ENCODE measurements at places on chromosomes 13 and 19. TPM values are rescaled to one million over a fixed set of nuclear protein-coding genes. Genes with fewer than 3 reads are reported as not detected.

RFPL4A gene
- total RNA-seq = not detected

PSPN gene
- total RNA-seq = 0.82 TPM

ANGPTL4 gene
- total RNA-seq = 229 TPM

TLE2 gene
- total RNA-seq = 19.3 TPM

LILRA1 gene
- 0.65 TPM for total RNA-seq

KLK2 gene
- total RNA-seq = not detected

MYO16 gene
- 1.9 TPM for total RNA-seq

SIGLEC8 gene
- total RNA-seq = 1.4 TPM

PRX gene
- total RNA-seq = 5.7 TPM

SIAH3 gene
- under 0.01 TPM for total RNA-seq

TMEM150B gene
- total RNA-seq = 5.6 TPM

PCDH20 gene
- 0.13 TPM for total RNA-seq

ZNF90 gene
- total RNA-seq = 4.3 TPM

ICAM5 gene
- 1.1 TPM for total RNA-seq

RASGRP4 gene
- total RNA-seq = 10.9 TPM

KLK14 gene
- total RNA-seq = not detected

NCAN gene
- total RNA-seq = not detected

- no peak for DNase-seq
Observed at GRCh38 chr13:114049026-114049425, 75.2 kb upstream of the C13orf46 start.

- no peak for DNase-seq
Observed at GRCh38 chr19:3607303-3608078, 816 bp upstream of the TBXA2R start.

DNA sequence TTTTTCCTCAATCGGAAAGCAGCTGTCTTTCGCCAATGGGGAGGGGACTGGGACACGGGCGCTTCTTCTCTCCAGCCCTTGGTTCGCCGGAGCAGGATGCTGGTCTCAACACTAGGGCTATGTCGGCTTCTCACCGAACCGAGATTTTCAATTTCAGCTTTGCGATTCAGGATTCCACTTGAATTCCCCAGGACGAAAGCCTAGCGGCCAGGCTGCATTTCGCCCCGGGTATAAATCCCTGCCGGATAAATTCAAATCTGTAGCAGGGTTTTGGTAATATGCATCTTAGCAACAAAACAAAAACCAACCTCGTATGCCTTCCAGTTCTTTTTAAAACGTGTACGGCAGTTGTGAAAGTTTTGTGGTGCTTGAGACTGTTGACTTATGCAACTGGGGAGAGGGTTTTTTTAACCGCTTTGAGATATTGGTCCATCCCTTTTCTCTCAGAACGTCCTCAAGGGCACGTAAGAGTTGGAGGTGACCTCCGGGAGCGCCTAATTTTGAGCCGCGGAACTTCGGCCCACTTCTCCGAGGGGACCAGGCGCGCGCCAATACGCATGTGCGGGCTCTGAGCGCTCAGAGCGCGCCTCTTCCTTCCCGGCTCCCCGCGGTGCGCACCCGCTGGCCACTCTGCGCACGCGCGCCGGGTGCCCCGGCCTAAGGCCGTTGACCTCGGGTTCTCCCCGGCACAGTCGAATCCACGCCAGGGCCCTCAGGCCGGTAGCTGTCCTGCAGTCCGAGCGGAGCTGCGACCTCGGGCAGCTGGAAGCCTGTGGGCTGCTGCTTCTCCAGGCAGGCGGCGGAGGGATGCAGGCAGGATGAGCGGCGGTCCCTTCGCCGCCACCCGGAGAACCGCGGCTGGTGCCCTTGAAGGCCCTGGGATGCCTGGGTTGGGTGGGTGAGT is 7.6 kb downstream of the POU4F1 start:
- no peak for DNase-seq

GRCh38 chr19:53881482-53882390 is at the start of gene PRKCG:
TSS of gene PRKCG (plus strand) at chr19:53882197. CDS start at chr19:53882495, 298 bp downstream.
- no peak for DNase-seq

DNA sequence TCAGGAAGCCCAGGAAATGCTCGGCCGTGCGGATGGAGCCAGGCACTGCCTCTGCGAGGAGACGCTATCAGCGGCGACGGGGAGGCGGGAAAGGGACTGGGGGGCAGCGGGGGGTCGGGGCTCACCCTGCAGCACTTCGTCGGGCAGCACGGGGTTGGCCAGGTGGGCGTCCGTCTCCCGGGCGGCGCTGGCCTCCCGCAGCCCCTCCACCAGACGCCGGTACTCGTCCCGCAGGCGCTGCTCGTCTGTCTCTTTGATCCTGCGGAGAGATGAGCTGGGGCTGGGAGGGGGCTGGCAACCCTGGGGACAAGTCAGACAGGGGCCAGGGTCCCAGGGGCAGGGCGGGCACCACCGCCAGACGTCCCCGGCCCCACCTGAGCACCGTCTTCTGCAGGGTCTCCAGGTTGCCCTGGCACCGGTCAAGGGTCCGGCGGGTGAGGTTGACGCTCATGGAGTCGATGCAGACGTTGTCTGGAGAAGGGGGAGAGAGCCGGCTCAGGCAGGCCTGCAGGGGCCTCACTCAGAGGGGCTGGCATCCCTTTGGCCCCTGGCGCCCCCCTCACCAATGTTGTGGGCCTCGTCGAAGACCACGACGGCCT is 6.4 kb downstream of the ERCC2 start:
- no peak for DNase-seq

GRCh38 chr13:20415694-20416107 is 110.0 kb downstream of the CRYL1 start:
- DNase-seq = peak; percentile 19

DNA sequence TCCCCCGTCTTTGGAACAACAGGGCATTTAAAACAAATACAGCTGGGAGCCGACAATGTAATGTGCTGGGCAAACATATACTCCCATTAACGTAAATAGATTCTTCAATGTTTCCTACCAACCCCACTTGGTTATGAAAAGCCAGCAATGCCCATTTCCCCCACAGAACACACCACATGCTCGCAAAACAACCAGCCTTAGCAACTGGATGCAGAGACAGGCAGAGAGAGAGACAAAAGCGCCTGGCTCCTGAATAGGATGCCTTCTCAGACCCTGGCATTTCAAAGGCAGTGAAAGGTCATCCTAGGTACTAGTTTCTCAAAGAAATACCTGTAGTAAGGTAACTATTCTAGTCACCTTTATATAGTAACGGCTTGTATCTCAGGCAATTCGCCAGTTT is 462.9 kb downstream of the ITGBL1 start:
- DNase-seq = no peak

- DNase-seq = no peak
Observed at GRCh38 chr13:36130193-36130551, 1.0 kb downstream of the DCLK1 start.

- no peak for DNase-seq
Observed at GRCh38 chr13:84903391-84903790, 895.8 kb downstream of the SLITRK6 start.

- no peak for DNase-seq
Observed at GRCh38 chr13:112442483-112443090, 66.4 kb downstream of the SPACA7 start.

DNA sequence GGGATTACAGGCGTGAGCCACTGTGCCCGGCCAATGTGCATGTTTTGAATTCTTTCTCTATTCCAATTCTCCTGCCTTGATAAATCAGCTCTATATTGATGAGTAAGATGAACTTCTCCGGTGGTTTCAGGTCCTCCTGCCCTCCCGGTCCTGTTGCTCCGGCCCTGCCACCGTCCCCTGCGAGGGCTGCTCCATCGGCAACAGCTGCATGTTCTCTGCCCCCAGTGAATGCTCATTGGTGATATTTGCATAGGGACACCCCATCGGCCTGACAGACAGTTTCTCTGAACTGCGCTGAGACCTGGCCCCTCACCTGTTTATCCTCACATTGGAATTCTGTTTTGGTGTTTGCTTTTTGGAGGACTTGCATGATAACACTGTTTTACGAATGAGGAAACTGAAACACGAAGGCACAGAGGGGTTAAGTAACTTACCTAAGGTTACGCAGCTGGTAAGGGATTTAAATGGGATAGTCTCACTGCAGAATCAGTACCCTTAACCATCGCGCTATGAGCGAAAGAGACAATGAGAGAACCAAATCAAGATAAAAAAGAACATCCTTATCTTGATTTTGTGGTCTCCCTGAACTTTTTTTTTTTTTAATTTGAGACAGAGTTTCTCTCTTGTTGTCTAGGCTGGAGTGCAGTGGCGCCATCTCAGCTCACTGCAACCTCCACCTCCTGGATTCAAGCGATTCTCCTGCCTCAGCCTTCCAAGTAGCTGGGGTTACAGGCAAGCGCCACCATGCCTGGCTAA is 32.2 kb downstream of the ZNF557 start:
- no peak for DNase-seq

GRCh38 chr19:29560313-29561075 is 34.7 kb downstream of the VSTM2B start:
- DNase-seq = no peak

GRCh38 chr19:7887408-7888144 is 734 bp upstream of the LRRC8E start:
- DNase-seq = no peak

DNA sequence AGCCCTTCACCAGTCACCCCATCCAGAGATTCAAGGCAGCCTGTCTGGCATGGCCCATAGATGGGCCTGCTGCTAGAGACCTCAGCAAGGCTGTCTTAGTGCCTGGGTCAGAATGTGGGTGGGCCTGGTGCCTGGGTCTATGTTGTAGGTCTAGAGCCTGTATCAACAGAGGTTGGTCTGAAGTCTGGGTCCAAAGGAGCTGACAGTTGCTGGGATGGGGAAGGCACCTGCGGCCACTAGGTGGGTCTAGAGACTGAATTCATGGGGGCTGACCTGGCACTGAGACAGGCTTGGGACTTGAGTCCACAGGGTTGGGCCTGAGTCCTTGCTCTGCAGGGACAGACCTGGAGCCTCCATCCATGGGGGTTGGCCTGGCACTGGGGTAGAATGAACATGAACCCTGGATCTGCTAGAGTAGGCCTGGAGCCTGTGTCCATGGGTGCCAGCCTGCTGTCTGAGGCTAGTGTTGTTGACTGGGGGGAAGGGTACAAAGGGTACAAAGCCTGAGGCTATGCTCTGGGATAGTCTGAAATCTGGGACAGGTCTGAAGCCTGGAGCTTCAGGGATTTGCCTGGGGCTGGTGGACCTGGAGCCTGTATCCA is 516.8 kb downstream of the OLFM4 start:
- DNase-seq = no peak

- no peak for DNase-seq
Observed at GRCh38 chr19:50238043-50238442, 34.6 kb downstream of the MYH14 start.

- no peak for DNase-seq
Observed at GRCh38 chr19:41740415-41741243, 14.7 kb upstream of the CEACAM6 start.

GRCh38 chr19:40091205-40092129 is 724 bp upstream of the ZNF780A start:
- DNase-seq = no peak

- no peak for DNase-seq
Observed at GRCh38 chr19:39599116-39599515, 3.2 kb upstream of the LGALS13 start.

DNA sequence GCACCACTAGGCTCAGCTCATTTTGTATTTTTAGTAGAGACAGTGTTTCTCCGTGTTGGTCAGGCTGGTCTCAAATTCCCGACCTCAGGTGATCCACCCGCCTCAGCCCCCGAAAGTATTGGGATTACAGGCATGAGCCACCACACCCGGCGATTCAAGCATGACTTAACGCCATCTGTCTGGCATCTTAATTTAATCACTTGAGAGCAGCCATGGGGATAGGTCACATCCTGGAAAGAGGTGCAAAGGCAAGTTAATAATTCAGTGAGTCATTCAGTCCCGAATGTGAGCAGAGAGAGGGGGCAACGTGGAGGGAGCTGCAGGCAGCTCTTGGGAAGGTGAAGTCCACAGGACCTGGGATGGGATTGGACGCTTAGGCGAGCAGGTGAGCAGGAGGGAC is 31.7 kb upstream of the USP29 start:
- no peak for DNase-seq

- no peak for DNase-seq
Observed at GRCh38 chr13:46757640-46758039, 39.3 kb downstream of the ESD start.

GRCh38 chr13:83216479-83217245 is 665.6 kb downstream of the SLITRK1 start:
- no peak for DNase-seq

- no peak for DNase-seq
Observed at GRCh38 chr13:102779436-102780159, 6.0 kb upstream of the TEX30 start.

GRCh38 chr13:97758317-97758716 is 195.2 kb upstream of the IPO5 start:
- no peak for DNase-seq

DNA sequence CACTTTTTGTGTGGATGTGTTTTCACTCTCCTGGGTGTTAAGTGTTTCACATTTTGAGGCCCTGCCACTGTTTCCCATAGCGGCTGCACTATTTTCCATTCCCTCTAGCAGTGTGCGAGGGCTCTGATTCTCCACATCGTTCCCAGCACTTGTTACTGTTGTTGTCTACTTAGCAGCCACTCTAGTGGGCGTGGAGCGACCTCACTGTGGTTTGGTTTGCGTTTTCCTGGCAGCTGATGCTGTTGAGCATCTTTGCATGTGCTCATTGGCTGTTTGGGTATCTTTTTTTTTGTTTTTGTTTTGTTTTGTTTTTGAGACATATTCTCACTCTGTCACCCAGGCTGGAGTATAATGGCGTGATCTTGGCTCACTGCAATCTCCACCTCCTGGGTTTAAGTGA is 14.4 kb downstream of the NAXD start:
- no peak for DNase-seq

DNA sequence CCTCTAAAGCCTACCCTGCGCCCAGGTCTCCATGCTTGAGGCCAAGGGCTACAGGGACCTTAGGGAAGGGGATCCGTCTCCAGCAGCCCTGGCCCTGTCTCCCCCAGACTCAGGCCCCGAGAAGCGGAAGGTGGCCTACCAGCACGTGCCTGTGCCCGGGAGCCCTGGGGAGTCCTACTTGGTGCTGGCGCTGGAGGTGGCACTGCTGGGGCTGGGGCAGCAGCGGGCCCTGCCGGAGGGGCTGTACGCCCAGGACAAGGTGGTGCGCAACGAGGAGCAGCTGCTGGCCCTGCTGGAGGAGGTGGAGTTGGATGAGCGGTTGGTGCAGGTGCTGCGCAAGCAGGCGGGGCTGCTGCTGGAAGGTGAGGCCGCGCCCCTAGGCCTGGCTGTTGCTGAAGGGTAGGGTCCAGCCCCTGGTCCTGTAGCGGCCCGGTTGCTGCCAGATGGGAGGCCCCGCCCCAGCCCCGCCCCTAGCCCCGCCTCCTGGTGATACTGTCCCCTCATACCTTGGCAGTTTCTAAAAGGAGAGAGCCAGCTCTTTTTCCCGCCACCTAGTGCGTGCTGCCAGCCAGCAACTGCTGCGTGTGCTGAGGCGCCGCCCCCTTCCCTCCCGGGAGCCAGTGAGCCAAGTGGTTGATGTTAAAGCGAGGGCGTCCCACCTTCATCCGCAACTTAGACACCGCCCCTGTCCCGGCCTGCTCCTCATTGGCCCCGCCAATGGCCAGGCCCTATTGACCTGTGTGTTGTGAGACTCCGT is 22.6 kb downstream of the ZSWIM4 start:
- no peak for DNase-seq

- DNase-seq = no peak
Observed at GRCh38 chr13:33367171-33367895, 81.8 kb upstream of the STARD13 start.

Measured in omental fat pad (tissue), 4 donors.